Mesothelial cell of epicardium (in vitro differentiated cells): ENCODE measurements at places on chromosomes 11 and 22.

GRCh38 chr22:35733791-35734516 lies 16.3 kb downstream of the APOL5 start:
- DNase-seq: no peak

GRCh38 chr11:79902493-79902892 lies 461.7 kb upstream of the TENM4 start:
- DNase-seq: no peak

DNA sequence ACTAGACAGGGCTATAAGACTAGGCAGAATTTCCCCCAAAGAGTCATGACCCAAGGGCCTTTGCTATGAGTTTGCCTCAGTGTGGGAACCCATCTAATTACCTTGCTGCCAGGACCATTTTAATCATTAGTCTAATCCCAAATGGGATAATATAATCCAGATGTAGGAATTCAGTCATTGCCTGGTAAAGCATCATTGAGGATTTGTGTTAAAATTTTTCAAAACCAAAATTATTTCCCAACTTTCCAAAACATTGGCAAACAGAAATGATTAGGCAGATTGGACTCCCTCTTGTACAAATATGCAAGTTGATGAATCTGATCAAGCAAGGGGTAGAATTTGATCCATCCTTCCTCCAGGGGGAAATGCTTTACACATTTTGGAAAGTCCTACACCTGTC lies 16.2 kb upstream of the MMP13 start:
- DNase-seq: no peak

GRCh38 chr11:118661425-118662301 lies 17.8 kb downstream of the TREH start:
- no peak for DNase-seq

- no peak for DNase-seq
Observed at GRCh38 chr22:40595497-40596234, 40.9 kb downstream of the MRTFA start.

GRCh38 chr11:61832207-61832606 lies 4.1 kb downstream of the FADS2 start:
- DNase-seq: no peak

- DNase-seq: no peak
Observed at GRCh38 chr22:22520020-22520656, at the start of gene ZNF280A. TSS of gene ZNF280A (minus strand) at chr22:22520270. CDS start at chr22:22515630, 4,640 bp downstream.

DNA sequence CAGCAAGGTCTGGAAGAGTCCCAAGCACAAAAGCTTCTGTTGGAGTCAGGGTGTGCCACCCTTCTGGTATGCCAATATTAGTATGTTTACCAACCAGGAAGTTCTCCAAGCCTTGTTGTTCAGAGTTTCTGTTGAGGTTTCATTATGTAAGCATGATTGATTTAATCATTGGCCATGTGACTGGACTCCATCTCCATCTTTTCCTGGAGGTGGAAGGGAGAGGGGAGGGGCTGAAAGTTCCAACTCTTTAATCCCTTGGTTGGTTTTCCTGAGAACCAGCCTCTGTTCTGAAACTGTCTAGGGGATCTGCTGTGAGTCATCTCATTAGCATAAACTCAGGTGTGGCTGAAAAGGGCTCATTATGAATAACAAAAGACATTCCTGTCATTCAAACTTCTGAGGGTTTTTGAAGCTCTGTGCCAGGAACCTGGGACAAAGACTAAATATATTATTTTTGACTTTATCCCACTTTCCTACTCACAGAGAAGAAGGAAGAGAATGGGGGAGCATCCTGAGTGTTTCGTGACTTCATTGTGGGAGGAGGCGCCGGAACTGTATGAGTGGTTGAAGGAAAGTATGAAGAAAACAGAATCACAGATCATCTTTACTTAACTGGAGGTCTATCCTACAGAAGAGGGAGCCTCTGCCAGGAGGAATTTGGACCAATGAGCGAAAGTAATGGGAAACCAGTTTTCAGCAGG lies 138.2 kb downstream of the NECTIN1 start:
- DNase-seq: no peak

GRCh38 chr11:104422324-104422944 lies 258.5 kb upstream of the PDGFD start:
- DNase-seq: no peak

DNA sequence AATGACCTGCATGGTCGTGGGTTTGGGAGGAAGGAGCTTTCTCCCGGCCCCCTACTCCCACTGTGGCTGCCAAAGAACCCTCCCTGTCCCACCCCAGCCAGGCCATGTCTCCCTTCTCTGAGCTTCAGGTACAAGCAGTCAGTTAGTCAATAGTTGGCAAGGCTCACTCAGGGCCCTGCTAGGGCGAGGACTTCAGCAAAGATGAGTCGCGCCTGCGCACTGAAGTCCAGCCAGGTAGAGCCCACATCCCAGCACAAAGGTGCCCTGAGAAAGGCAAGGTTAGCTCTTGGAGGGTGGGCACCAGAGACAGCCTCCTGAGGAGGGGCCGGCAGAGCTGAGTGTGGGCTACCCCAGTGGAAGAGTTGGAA lies 11.1 kb downstream of the C11orf86 start:
- no peak for DNase-seq
